ENCODE measurements at places on chromosomes 12 and 14. TPM values are rescaled to one million over a fixed set of nuclear protein-coding genes. Genes with fewer than 3 reads are reported as not detected.

The CFAP251 gene
- 4.4 TPM for total RNA-seq

The SERPINA12 gene
- total RNA-seq: not detected

DNA sequence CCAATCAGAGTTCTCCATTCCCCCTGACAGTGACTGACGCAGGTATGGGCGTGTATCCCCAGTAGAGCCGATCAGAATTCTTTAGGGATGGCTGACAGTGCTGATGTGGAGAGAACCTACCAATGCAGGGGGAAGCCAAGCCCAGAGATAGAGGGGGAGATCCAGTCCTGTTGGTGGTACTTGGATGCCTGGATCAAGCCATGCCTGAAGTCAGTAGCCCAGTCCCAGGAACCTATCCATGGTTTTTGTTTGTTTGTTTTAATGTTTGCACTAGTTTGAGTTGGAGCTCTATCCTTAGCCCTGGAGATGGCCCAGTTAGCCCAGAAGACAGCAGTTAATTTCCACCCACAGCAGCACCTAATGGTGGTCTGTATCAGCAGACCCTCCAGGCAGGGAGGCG, 40.2 kb downstream of the FOXN4 start:
- no peak for DNase-seq
- no peak overlapping the region for H3K4me3 ChIP-seq
- H3K36me3 ChIP-seq: peaks cover 18% of the 10 kb centered on the region
- no peaks in the 10 kb centered on the region for H3K4me1 ChIP-seq
- H3K27ac ChIP-seq: no peak overlapping the region

- H3K36me3 ChIP-seq: no peaks in the 10 kb centered on the region
- H3K27ac ChIP-seq: no peak overlapping the region
- H3K4me3 ChIP-seq: no peak overlapping the region
- no peaks in the 10 kb centered on the region for H3K4me1 ChIP-seq
- DNase-seq: no peak
- no peaks in the 10 kb centered on the region for H3K27me3 ChIP-seq
Measured at GRCh38 chr14:64394977-64395633, 7.0 kb downstream of the MTHFD1 start.

The ADIPOR2 gene
- total RNA-seq: 43.5 TPM

- DNase-seq: no peak
- H3K36me3 ChIP-seq: no peaks in the 10 kb centered on the region
- H3K27ac ChIP-seq: no peak overlapping the region
- no peak overlapping the region for H3K4me3 ChIP-seq
- H3K27me3 ChIP-seq: no peaks in the 10 kb centered on the region
- no peaks in the 10 kb centered on the region for H3K4me1 ChIP-seq
Measured at GRCh38 chr12:66552716-66553115, 126.2 kb downstream of the GRIP1 start.

Measured in spinal cord (tissue), 10 donors.